ENCODE measurements at places on chromosomes 2 and 18. TPM values are rescaled to one million over a fixed set of nuclear protein-coding genes. Genes with fewer than 3 reads are reported as not detected.

The GAREM1 gene
- total RNA-seq, result not detected

The B4GALT6 gene
- 33.0 TPM for total RNA-seq

The CPO gene
- total RNA-seq, result not detected

The CYP27C1 gene
- not detected for total RNA-seq

DNA sequence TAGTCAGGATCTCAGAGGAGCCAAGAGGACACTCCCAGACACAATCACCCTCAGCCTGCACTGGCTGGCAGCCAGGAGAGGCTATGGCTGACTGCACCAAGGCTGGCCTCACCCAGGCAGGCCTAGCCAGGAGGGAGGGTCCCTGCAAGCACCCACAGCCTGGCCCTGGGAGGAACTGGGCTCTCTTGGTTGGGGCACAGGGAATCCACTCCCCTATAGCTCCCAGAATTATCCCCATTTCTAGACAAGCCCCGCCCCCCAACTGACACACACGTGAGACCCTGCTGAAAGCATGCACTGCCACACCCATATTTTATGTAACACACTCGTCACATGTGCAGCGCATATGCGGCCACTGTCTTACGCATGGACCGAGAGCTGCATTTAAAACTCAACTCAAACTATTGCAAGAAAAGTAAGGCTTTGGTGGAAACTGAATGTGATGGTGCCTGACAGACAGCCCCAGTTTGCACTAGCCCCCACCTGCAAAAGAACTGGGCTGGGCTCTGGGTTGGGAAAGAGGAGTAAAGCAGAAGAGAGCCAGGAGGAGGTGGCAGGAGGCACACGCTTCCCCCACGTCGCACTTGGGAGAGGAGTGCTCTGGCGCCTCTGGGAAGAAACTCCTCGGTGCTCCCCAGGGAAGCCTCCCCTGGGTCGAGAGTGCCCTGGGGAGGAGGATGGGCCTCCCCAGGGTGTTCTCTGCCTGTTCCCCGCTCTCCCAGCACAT, 28.9 kb upstream of the ARHGEF4 start:
- no peaks in the 10 kb centered on the region for H3K36me3 ChIP-seq
- no peaks in the 10 kb centered on the region for H3K27me3 ChIP-seq
- H3K4me3 ChIP-seq, result no peak overlapping the region
- H3K4me1 ChIP-seq, result no peaks in the 10 kb centered on the region
- no peak for DNase-seq
- H3K27ac ChIP-seq, result no peak overlapping the region

GRCh38 chr18:3585656-3586509, 135.9 kb downstream of the TGIF1 start:
- H3K4me3 ChIP-seq, result no peak overlapping the region
- H3K27ac ChIP-seq, result peak overlapping the region; percentile 33
- H3K4me1 ChIP-seq, result no peaks in the 10 kb centered on the region

- no peak overlapping the region for H3K4me3 ChIP-seq
- H3K36me3 ChIP-seq, result no peaks in the 10 kb centered on the region
- H3K27ac ChIP-seq, result no peak overlapping the region
Observed at GRCh38 chr18:27113358-27113757, 71.8 kb downstream of the CHST9 start.

All from natural killer cell (primary cell).